Activated CD4-positive, alpha-beta T cell treated with anti-CD3 and anti-CD28 coated beads for 24 hours (primary cell): ENCODE measurements at places on chromosomes 4 and X.

GRCh38 chr4:77525538-77525937 is 80.1 kb upstream of the CXCL13 start:
- DNase-seq = no peak

DNA sequence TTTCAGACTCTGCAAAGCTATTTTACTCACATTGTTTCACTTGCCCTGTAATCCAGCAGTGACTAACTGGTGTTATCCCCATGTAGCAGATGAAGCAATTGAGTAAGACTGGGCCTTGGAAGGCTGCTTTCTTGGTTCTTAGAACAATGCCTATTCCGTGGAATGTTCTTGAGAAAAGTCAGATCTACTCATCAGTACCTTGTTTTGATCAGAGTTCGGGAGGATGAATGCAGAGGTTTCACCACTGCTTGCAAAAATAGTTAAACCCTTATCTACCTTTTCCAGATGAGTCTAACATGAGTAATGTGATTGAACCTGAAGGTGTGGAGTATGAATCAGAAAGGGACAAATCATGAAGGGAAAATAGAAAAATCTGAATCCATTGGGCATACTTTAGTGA is 1.8 kb downstream of the MAOB start:
- DNase-seq = no peak

- no peak for DNase-seq
Observed at GRCh38 chr4:112516471-112517066, 589 bp upstream of the NEUROG2 start.

DNA sequence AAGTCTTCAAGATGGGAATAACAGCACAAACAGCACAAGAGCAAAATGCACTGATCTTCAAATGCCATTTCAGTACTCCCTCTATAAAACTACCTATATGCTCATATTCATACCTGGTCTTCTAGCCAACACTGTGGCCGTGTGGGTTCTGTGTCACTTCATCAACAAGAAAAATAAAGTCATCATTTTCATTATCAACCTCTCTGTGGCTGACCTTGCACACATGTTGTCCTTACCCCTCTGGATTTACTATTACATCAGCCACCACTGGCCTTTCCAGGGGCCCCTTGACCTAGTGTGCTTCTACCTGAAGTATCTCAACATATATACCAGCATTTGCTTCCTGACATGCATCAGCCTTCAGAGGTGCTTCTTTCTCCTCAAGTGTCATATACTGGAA is 59.6 kb upstream of the GPR174 start:
- DNase-seq = no peak

DNA sequence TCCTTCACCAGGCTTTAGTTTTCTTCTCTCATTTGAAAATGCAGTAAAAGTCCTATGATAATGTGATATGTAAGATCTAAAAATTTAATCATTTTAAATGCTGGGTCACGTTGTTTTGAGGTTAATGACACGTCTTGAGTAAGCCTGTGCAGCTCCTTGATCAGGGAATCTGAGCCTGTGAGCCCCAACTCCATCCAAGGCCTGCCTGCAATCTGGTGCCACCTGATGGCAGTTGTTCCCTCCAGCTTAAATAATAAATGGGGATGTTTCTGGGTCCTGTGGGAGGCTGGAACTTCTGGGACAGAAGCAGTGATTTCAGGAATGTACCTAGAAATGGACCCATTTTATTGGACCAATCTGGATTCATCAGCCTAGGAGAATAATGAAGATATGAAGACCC is 455.4 kb upstream of the ADGRL3 start:
- no peak for DNase-seq

GRCh38 chrX:74324131-74324530 is 20.2 kb downstream of the ZCCHC13 start:
- no peak for DNase-seq

GRCh38 chr4:74311696-74312313 is 3.5 kb downstream of the EPGN start:
- no peak for DNase-seq

DNA sequence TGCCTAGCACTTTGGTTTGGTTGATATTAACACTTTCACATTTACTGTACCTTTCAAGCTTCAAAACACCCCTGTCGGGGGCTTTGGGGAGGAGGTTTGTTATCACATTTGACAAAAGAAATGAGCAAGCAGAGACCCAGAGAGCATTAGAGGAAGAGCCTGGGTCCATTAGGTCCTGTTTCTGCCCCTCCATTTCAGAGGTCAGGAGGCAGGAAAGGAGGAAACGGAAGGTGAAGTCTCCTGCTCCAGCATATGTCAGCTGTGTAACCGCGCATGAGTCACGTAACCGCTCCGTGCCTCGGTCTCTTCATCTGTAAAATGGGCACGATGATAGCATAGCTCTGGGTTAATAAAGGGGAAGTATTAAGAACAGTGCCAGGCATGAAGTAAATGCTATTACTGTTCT is 201.9 kb upstream of the BCOR start:
- no peak for DNase-seq

- no peak for DNase-seq
Observed at GRCh38 chrX:74949717-74950116, 24.5 kb upstream of the NEXMIF start.

DNA sequence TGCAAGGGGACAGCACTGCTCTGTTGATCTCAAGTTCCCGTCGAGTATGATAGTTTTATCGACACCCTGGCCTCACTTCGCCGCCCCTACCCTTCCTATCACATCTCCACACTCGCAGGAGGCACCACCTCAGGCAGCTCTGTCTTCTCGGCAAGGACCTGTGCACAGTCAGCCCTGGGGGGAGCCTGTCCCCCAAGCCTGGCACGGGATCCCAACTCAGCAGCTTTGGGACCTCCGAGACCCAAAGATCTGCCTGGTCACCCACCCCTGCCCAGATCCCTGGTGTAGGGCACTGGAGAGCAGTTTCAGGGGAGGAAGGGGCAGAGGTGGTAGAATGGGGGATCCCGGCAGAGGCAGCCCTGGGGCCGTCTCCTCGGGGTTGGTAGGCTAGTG is 18.0 kb upstream of the UBA1 start:
- DNase-seq = no peak
